ENCODE measurements at places on chromosomes 2 and 18. TPM values are rescaled to one million over a fixed set of nuclear protein-coding genes. Genes with fewer than 3 reads are reported as not detected.

GRCh38 chr2:67516899-67517530, 119.9 kb downstream of the ETAA1 start:
- DNase-seq, result no peak

GRCh38 chr2:217937446-217937845, 65.3 kb downstream of the TNS1 start:
- no peak for DNase-seq

- DNase-seq, result no peak
Observed at GRCh38 chr2:191296083-191297006, 51.1 kb downstream of the MYO1B start.

DNA sequence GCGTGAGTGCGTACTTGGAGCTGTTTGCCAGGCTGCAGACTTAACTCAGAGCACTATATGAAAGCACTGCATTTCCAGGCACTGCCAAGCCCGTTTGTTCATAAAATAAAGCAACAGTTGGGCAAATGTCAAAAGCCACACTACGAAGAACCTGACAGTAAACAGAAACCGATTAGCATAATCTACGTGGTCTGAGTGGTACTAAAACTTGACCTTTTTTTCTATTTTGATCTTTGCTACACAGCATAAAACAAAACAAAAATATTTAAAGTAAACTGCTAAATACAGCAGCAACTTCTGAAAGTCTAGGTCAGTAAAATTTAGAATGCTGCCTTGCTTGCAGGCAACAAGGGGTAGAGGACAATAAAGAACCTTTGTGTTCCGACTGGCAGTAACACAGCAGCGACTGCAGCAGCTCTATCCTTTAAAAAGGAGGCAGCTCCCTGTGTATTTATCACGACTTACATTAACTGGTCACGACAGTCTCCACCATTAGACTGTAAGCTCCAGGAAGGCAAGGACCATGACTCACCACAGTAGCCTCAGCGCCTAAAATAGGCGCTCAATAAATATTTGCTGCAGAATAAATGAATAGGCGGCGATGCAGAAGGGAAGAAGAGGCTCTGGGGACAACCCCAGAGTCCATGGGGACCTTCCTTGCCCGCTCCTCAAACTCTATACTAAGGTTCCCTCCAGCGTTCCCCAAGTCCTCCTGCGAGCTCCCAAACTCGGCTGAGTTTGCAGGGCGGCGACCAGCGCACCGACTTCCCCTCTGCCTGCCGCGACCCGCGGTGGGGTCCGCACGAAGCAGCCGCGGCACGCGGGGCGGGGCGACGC, 902 bp downstream of the SS18 start:
- DNase-seq, result no peak

DNA sequence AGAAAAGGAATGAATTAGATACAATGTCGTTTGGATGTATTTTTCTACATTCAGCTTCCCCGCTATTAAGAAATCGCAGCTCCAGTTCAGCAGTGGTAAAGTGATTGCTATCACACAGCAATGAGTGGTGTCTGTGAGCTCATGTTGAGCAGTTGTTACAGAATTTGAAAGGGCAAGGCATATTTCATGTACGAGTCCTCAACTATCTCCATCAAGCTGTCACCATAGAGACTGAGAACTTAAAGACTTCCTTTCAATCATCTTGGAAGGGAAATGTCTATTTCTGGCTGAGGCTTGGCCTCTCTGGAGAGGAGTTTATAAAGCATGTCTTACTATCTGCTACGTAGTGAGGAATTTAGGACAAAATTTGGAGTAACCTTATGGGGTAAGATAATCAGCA, 24.4 kb upstream of the FAM117B start:
- no peak for DNase-seq

DNA sequence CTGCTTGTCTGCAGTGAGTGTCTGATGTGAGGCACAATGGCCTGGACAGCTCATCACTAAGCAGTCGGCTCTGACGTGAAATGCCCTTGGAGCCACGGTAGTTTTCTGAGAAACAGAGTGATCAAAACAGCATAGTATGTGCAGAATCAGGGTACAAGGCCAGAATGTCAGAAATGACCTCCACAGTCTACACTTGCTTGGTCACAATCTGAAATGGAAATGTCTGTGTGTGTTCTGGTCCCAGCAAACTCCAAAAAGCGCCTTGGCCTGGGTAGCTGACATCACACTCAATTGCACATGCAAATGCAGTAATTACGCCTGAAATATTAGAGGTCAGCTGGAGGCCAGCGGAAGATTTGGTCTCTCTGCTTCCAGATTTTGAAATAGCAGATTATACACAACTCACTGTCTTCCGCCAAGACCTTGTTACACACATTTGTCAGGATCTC, 95.4 kb downstream of the CTAGE1 start:
- DNase-seq, result no peak

- DNase-seq, result no peak
Observed at GRCh38 chr2:88212251-88212790, 42.2 kb downstream of the THNSL2 start.

DNA sequence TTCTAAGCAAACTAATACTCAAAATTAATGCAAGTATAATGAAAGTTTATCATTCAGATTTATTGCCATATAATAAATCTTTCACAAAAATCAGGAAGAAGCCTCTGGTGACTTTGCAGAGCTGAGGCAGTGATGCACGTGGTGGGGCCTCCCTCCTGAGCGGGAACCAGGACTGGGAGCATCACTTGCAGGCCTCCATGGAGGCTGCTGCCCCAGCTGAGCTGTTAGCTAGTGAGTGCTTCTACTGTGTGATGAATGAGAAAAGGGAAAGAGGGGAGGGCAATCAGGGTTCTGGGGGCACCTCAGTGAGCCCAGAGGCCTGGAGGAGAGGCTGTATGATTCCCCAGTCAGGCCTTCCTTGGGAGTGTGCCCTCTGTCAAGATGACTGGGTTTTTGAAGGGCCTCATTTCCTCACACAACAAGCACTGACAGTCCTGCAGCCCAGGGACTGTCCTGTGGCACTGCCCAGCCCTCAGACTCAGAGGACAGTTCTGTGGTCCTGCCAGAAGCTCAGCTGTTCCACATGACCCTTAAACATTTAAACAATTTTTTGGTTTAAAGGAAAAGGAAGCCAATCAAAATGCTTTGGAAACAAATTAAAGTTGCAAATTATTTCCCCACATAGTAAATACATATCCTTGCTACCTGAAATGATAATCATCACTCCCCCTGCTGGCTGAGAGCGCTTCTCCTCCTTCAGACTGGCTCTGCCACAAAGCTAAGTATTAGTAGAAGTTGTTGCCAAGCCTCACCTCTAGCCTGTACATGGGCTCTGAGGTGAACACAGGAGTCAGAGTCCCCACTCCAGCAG, 90.9 kb upstream of the SMAD7 start:
- DNase-seq, result peak; percentile 30

The IL36B gene
- total RNA-seq, result not detected

DNA sequence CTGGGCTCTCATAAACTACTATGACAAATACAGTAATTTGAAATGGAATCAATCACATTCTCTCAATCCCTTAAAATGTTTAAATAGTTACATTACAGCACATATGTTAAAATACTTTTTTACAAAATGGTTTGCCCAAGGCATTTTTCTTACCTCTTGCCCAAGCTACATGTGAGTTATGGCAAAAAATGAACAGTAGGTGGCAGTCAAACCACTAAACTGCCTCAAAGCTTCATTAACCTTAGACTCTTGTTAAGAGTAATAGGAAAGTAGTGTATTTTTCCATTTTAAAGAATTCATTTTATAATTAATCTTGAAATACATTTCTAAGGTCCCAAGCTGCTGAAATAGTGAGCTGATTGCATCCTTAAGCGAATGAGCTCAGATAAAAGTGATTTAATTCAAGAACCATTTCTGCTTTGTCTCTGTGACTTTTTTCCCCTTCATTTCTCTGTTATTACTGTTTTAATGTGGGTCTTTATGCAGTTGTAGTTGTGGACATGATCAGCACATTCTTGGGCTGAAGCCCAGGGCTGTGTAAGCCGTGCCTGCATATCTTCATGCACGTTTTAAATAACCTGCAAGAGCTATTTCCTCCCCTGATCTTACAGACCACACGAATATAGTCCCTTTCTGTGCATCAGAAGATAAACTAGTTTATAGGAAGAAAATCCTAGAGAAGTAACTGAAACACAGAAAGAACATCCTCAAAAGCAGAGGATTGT, 311.8 kb downstream of the LNPK start:
- DNase-seq, result no peak

GRCh38 chr2:177289824-177290628, 25.5 kb upstream of the NFE2L2 start:
- peak; percentile 50 for DNase-seq

DNA sequence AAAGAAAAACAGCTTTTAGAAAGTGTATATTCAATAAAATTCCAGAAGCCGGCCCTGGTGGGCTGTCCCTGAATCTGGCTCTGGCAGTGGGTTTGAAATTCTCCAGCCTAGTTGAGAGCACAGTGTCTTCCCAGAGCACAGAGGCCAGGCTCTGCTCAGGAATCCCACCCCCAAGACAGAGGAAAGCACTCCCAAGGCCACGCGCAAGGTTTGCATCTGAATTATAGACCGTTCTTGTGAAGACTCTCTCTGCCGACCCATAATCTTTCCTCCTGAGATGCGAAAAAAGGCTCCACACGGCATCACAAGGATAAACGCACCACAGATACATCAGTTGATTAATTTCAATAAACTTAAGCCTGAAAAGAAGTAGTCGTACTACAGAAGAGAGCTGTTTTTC, 342.2 kb downstream of the CMPK2 start:
- DNase-seq, result no peak

DNA sequence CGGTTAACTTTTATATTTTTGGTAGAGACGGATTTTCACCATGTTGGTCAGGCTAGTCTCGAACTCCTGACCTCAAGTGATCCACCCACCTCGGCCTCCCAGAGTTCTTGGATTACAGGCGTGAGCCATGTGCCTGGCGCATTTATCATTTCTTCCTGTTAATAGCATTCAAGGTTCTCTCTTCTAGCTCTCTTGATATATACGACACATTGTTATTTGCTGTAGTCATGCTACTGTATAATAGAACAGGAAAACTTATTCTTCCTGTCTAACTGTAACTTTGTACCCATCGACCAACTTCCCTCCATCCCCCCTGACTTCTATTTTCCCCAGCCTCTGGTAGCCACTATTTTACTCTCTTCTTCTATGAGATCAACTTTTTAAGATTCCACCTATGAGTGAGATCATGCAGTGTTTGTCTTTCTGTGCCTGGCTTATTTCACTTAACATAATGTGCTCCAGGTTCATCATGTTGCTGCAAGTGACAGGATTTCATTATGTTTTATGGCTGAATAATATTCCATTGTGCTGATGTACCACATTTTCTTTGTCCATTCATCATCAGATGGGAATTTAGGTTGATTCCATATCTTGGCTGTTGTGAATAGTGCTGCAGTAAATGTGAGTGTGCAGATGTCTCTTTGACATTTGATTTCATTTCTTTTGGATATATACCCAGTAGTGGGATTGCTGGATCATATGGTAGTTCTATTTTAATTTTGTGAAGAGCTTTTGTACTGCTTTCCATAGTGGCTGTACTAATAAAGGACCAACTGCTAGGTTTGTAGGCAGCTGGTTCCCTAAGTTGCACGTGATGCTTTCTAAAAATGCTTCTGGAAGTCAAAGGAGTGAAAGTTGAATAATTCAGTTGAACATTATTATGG, 205.2 kb downstream of the PRKCE start:
- no peak for DNase-seq

GRCh38 chr2:53424902-53425301, 342.7 kb upstream of the CHAC2 start:
- DNase-seq, result no peak

DNA sequence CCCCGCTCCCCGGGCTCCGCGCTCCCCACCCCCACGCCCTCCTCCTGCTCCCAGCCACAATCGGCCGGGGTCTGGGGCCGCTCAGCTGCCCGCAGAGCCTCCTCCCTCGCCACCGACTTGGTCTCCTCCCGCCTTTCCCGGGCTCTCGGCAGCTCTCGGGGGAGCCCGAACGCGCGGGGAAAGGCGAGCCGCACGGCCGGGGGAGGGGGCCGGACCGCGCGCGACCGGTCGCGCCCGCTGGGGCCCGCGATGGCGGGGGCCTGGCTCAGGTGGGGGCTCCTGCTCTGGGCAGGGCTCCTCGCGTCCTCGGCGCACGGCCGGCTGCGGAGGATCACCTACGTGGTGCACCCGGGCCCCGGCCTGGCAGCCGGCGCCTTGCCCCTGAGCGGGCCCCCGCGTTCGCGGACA, 327 bp downstream of the LTBP1 start:
- DNase-seq, result no peak

GRCh38 chr2:60553495-60554073, at the start of gene BCL11A:
Gene BCL11A, minus strand, starts transcription at chr2:60553654. Its CDS starts 384 bp downstream, at chr2:60553270.
- no peak for DNase-seq

- DNase-seq, result no peak
Observed at GRCh38 chr2:172829229-172829628, 93.6 kb downstream of the RAPGEF4 start.

DNA sequence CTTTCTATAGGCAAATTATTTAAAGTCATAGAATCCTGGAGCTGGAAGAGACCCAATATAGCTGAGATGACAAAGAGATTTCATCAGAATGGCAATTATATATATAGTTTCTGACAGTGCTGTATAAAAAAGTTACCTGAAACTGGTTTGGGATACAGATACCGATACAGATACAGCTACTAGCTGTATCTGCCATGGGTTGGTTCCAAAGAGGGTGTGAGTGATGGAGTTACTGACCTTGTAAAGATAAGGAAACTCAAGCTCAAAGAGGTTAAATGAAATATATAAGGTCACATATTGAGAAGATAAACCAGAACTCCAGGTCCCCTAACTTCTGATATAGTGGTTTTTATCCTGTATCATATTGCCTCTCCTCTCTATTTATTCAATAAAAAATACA, 10.9 kb downstream of the PELI1 start:
- DNase-seq, result no peak

DNA sequence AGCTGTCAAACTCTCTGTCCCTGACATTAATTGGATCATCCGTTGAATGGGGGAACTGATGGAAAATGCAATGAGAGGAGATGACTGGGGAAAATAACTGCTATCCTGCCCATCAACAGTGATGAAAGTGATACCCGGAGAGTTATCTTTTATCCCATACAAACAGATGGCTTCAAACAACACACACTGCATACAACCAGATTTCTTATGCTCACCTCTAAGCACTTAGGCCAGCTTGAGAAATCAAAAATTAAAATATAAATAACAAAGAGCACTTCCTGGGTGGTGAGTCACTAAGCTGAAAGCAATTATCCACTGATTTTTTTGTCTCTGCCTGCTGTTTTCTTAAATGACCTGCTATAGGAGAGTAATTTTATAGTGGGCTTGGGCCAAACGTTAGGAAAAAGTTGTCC, 237.6 kb upstream of the RGPD4 start:
- DNase-seq, result no peak

All from activated naive CD8-positive, alpha-beta T cell treated with anti-CD3 and anti-CD28 coated beads, Interleukin-2, amount 10 ng/mL, durations not matched to agents 7 days and 5 days (primary cell).